Muscle of arm (tissue), 14 donors: ENCODE measurements at places on chromosomes 2 and 18. TPM values are rescaled to one million over a fixed set of nuclear protein-coding genes. Genes with fewer than 3 reads are reported as not detected.

ANKRD30BL gene
- polyA plus RNA-seq = 0.26 TPM

TCF23 gene
- not detected for polyA plus RNA-seq

CABLES1 gene
- polyA plus RNA-seq = 8.1 TPM

SAG gene
- 0.07 TPM for polyA plus RNA-seq
